ENCODE measurements at places on chromosomes 3 and 15. TPM values are rescaled to one million over a fixed set of nuclear protein-coding genes. Genes with fewer than 3 reads are reported as not detected.

A4GNT gene
- total RNA-seq, result not detected

ISLR gene
- total RNA-seq, result 170 TPM

GRCh38 chr3:171385086-171385485 lies 75.1 kb downstream of the TNIK start:
- no peaks in the 10 kb centered on the region for H3K36me3 ChIP-seq
- H3K4me3 ChIP-seq, result no peak overlapping the region
- H3K27me3 ChIP-seq, result no peaks in the 10 kb centered on the region
- no peaks in the 10 kb centered on the region for H3K4me1 ChIP-seq

CD200 gene
- 21.0 TPM for total RNA-seq

GOLGA8M gene
- not detected for total RNA-seq

TRA2B gene
- 127 TPM for total RNA-seq

KNG1 gene
- total RNA-seq, result not detected

DNA sequence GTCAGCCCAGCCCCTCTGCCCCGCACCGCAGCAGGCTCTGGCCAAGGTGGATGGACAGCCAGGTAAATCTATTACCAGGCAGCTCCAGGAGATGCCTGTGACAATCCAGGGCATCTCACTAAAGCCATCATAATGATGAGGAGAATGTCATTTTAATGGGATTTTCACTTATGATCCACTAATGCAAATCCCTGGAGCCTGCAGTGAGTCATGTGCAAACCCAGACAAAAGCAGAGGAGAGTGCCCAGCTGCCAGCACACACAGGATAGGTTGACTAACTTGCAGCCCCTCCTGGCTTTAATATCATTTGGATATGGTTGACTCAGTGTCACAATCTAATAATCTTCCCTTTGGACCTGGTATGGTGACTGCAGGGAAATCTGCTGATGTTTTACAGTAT lies 206.9 kb upstream of the TRIM42 start:
- no peak overlapping the region for H3K27ac ChIP-seq
- H3K4me3 ChIP-seq, result no peak overlapping the region
- no peaks in the 10 kb centered on the region for H3K4me1 ChIP-seq
- H3K27me3 ChIP-seq, result no peaks in the 10 kb centered on the region
- H3K36me3 ChIP-seq, result no peaks in the 10 kb centered on the region

DNA sequence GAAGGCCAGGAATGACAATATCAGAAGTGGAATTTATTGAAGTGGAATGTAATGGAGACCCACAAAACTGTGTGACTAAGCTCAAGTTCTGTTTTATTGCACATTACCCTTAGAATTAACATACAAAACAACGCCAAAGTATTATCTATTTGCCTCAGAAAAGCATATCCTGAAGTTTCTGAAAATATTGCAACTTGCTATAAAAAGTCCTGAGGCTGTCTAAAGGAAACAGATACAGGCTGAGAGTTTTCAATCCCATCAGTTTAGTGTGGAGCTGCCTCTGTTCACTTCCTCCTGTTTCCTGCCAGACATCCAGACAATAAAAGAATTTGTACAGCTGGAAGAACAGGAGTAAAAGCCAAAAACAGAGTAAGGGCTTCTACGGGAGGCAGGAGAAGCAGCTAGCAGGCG lies 108.8 kb downstream of the FBN1 start:
- H3K27me3 ChIP-seq, result no peaks in the 10 kb centered on the region
- H3K4me3 ChIP-seq, result no peak overlapping the region
- no peaks in the 10 kb centered on the region for H3K36me3 ChIP-seq
- no peaks in the 10 kb centered on the region for H3K4me1 ChIP-seq
- peak overlapping the region; percentile 61 for H3K27ac ChIP-seq

Measured in uterus (tissue), 4 donors.